ENCODE measurements at places on chromosomes 6 and 20.

DNA sequence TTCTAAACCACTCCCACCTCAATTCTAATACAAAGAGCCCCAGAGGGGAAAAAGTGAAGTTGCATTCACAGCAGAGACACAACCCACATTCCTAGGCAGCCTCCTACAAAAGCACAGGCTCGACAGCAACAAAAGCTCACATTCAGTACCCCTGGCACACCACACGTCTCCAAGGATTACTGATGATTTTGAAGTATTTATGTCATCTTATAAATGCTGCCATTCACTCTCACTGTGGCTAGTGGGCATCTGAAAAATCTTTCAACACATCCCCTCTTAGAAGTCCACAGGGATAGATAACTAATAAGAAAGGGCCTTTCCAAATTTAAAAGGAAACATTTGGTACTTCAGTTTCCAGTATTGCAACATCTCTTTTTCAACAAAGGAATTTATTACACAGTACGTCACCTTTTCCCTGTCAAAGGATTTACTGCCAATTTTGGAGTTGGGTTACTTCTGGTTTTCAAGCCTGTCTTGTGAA lies 146.7 kb downstream of the TASP1 start:
- DNase-seq, result no peak

DNA sequence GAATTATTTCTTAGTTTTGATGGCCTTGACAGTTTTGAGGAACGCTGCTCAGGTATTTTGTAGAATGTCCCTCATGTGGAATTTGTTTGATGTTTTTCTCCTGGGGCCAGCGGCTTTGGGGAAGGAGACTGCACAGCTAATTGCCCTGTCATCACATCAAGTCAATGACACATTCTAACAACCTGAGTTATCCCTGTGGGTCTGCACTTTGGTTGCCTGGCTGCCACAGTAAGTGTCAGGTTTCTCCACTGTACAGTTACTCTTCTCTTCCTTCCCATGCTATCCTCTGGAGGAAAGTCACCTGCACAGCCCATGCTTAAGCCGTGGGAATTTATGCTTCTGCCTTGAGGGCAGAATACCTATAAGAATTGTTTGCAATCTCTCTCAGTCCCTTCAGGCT lies 1.4 kb upstream of the TREML4 start:
- no peak for DNase-seq

DNA sequence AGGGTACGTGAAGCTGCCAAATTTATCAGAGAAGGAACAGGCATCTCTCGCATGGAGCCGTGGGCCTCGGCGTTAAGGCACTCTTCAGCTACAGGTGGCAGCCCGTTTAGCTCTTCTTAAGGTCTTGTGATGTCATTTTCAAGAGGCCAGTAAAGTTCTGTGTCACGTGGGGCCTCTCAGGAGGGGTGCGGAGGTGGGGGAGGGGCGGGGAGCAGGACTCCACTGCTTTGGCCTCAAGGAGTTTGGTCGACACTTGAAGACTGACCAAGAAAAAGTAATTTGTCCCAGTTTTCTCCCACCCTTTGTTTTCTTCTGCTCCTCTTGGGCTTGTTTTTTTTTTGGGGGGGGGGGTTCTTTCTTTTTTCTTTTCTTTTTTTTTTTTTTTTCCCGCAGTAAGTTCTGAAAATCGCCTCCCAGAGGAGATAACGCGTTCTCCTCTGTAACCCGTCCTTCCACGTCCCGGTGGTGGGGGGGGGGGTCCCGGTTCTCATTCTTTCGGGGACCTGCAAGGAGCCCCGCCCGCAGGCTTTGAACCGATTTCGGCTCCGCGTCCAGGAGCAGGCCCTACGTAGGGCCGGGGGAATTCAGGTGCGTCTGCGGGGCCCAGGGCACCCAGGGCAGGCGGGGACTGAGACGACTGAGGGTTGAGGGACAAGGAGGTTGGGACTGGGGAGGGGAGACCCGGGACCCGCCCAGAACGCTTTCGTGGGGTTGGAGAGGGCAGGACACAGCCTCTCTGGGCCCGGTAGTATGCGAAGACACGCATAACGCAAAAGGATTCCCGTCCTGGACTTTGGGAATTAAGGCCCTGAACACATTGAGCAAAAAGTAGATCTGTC lies 26.0 kb downstream of the GPX6 start:
- peak; percentile 26 for DNase-seq

DNA sequence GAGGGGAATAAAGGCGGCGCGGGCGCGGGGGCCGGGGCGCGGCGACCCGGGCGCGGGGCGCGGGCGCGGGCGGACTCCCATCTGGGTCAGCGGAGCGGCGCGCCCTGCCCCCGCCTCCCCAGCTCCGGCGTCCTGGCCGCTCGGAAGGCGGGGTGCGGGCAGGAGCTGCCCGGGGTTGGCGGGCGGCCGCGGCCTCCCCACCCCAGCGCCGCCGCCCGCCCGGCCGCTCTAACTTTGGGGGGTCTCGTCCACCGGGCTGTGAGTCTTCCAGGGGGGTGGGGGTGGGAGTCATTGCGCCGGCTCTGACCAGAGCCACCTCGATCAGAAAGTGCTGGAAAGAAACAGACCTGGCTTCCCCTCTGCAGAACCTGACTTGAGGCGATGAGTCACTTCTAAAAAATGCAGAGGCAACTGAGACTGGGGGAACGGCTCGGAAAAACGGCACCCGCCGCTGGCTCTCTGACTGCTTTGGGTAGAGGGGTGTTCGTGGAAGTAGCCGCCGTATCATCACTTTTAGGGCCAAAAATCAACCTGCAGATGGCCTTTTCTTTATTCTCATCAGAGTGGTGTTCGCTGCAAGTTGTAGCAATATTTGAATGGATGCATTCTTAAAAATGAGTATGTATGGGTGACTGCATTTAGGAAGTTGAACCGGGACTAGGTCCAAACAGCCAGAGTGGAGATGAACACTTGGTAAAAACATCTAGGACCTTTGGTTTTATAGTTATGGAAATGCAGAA lies 667 bp downstream of the CAP2 start:
- peak; percentile 2 for DNase-seq

Data from stimulated activated CD4-positive, alpha-beta T cell treated with anti-CD3 and anti-CD28 coated beads, Interleukin-2, amount 100 ng/mL, for 48 hours (primary cell).